ENCODE measurements at places on chromosomes 16 and 17. TPM values are rescaled to one million over a fixed set of nuclear protein-coding genes. Genes with fewer than 3 reads are reported as not detected.

DNA sequence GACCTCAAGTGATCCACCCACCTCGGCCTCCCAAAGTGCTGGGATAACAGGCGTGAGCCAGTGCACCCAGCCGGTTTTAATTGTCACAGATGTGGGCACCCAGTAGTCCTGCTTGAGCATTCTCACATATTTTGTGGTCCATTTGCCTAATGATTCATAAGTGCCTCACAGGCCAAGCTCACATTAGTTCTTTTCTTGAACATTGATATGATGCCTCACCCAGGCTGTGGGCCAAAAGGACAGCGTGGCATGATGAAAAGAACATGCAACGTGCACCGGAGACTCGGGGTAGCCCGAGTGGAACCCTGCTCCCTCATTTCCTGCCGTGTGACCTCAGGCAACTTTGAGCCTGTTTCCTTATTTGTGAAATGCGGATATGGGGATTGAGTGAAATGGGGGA, 181.9 kb downstream of the SNX29 start:
- DNase-seq: no peak

DNA sequence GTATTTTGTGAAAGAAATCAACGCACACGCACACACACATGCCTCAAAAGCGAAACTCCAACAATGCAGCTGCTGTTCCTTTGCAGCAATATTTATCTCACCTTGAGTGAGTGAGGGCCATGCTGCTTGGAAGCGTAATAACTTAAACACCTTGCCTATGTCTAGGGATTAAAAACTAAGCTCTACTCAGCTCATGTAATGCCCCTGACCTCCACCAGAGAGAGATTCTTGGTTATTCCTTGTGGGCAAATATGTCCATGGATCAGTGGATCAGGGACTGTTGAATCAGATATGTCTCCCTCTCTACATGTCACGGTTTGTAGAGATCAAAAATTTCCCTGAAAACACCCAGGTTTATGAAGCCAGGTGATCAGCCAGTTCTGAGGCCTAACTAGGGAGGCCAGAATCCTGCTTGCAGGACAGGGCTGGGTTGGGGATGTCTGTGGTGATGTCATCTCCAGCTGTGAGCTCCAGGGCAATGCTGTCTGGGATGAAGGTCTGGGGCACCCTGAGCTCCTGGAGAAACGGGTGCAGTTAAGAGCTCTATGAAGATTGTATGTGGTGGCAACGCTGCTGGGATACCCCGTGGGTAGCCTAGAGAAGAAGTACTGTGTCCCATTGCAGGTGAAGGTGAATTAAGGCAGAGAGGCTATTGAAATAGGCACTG, 149.4 kb downstream of the KCNJ12 start:
- no peak for DNase-seq

Gene CSNK1D
- 16.5 TPM for total RNA-seq

GRCh38 chr16:88908307-88908706, 41.8 kb upstream of the PABPN1L start:
- DNase-seq: no peak

Gene ASB16
- not detected for total RNA-seq

GRCh38 chr17:33966410-33967059, 288.6 kb upstream of the CCL2 start:
- DNase-seq: no peak

GRCh38 chr16:88969361-88969831, 7.6 kb downstream of the CBFA2T3 start:
- no peak for DNase-seq

GRCh38 chr16:89135971-89136765, 35.4 kb upstream of the CDH15 start:
- DNase-seq: no peak

Data from uterus (tissue), 4 donors.